ENCODE measurements at places on chromosomes 16 and 17.

DNA sequence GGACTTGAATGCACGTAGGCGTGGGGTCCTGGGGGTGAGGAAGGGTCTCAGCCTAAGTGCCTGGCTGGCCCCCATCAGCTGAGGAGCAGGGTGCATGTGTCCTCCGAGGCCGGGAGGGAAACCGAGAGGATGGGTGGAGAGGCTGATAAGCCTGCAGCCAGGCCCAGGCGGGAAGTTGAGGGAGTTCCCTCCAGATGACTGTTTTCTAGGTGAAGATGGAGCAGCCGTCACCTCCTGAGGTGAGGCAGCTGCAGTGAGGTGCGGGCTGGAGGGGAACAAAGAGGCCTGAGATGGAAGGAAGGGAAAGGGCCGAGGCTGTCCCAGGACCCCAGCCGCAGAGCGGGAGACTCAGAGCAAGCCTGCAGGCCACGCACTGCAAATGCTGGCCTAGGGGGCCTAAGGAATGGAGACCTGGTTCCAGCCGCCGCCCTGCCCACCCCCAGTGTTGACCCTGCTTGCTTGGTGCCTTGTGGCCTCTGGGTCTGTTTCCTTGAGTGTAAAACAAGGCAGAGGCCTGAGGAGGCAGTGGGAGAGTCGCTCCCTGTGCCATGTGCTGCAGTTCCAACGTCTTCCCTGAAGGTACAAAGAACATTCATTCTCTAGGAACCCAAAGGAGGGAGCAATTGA lies 3.0 kb downstream of the PECAM1 start:
- no peaks in the 10 kb centered on the region for H3K36me3 ChIP-seq
- H3K27me3 ChIP-seq: no peaks in the 10 kb centered on the region
- peaks cover 16% of the 10 kb centered on the region for H3K4me1 ChIP-seq

- no peak overlapping the region for H3K27ac ChIP-seq
- no peaks in the 10 kb centered on the region for H3K27me3 ChIP-seq
Measured at GRCh38 chr16:30622455-30623032, 12.4 kb upstream of the ZNF689 start.

- no peak for DNase-seq
- no peaks in the 10 kb centered on the region for H3K36me3 ChIP-seq
- peak overlapping the region; percentile 86 for H3K4me3 ChIP-seq
- no peaks in the 10 kb centered on the region for H3K27me3 ChIP-seq
Measured at GRCh38 chr17:7886227-7887037, 2.2 kb upstream of the CHD3 start.

GRCh38 chr17:39063681-39064069 lies 87.8 kb downstream of the PLXDC1 start:
- H3K36me3 ChIP-seq: no peaks in the 10 kb centered on the region
- DNase-seq: no peak
- H3K4me3 ChIP-seq: no peak overlapping the region

DNA sequence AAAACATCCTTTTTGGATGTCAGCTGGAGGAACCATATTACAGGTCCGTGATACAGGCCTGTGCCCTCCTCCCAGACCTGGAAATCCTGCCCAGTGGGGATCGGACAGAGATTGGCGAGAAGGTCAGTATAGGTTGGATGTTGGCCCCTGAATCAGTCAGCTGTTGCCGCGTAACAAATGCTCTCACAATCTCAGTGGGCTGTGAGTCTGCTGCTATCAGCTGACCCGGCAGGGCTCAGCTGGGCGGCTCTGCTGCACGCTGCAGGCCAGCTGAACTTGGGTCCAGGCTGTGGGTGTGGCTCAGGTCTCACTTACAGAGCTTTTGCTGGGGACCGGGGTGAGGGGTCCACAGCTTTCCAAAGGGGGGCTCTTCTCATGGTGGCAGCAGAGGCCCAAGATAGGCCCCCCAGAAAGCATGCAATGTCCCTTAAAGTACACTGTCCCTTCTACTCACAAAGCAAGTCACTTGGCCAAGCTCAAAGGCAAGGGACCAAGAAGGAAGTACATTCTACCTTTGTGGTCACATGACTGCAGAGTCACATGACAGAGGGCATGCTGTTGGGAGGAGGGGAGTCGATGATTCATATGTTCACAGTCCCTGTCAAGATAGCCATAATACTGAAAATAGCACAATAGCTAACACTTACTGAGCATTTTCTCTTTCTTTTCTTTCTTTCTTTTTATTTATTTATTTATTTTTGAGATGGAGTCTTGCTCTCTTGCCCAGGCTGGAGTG lies 134.2 kb downstream of the ABCC1 start:
- H3K36me3 ChIP-seq: no peaks in the 10 kb centered on the region
- H3K4me1 ChIP-seq: no peaks in the 10 kb centered on the region
- H3K4me3 ChIP-seq: no peak overlapping the region
- no peak overlapping the region for H3K27ac ChIP-seq

- no peaks in the 10 kb centered on the region for H3K4me1 ChIP-seq
- H3K27ac ChIP-seq: no peak overlapping the region
- H3K4me3 ChIP-seq: no peak overlapping the region
- H3K36me3 ChIP-seq: no peaks in the 10 kb centered on the region
- DNase-seq: no peak
Measured at GRCh38 chr16:12484972-12485371, 318.7 kb downstream of the CPPED1 start.

GRCh38 chr16:81151648-81152310 lies 55.6 kb upstream of the GCSH start:
- H3K27me3 ChIP-seq: no peaks in the 10 kb centered on the region
- no peak overlapping the region for H3K4me3 ChIP-seq
- no peaks in the 10 kb centered on the region for H3K36me3 ChIP-seq

DNA sequence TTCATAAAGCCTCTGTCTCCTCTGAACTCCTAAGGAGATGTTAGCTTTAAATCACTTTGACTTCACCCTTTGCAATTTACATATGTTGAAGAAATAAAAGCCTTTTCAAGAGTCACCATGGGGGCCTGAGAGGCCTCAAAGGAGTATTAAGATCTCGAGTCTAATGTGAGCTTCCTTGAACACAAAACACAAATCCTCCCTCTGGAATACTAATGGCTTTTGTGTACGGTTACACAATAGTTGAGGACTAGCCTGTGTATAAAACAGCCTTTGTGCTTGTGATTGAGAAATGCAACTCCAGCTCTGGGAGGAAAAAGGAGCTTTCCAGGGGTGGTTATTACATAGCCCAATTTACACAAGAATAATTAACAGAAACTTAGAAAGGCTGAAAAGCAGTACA lies 1140.2 kb downstream of the CDH11 start:
- H3K4me3 ChIP-seq: no peak overlapping the region
- H3K4me1 ChIP-seq: no peaks in the 10 kb centered on the region
- DNase-seq: no peak
- no peaks in the 10 kb centered on the region for H3K36me3 ChIP-seq
- H3K27ac ChIP-seq: no peak overlapping the region
- no peaks in the 10 kb centered on the region for H3K27me3 ChIP-seq

- H3K4me3 ChIP-seq: no peak overlapping the region
- H3K27ac ChIP-seq: no peak overlapping the region
- H3K36me3 ChIP-seq: no peaks in the 10 kb centered on the region
- H3K4me1 ChIP-seq: no peaks in the 10 kb centered on the region
Measured at GRCh38 chr17:48927978-48928745, 16.5 kb downstream of the SNF8 start.
